Neuronal stem cell (in vitro differentiated cells): ENCODE measurements at places on chromosomes 6 and 20.

- H3K4me3 ChIP-seq: no peak overlapping the region
- no peak overlapping the region for H3K27ac ChIP-seq
- H3K36me3 ChIP-seq: no peaks in the 10 kb centered on the region
- H3K4me1 ChIP-seq: peaks cover 3% of the 10 kb centered on the region
These were observed 3.7 kb upstream of the CARMIL1 start for GRCh38 chr6:25275436-25275835.

DNA sequence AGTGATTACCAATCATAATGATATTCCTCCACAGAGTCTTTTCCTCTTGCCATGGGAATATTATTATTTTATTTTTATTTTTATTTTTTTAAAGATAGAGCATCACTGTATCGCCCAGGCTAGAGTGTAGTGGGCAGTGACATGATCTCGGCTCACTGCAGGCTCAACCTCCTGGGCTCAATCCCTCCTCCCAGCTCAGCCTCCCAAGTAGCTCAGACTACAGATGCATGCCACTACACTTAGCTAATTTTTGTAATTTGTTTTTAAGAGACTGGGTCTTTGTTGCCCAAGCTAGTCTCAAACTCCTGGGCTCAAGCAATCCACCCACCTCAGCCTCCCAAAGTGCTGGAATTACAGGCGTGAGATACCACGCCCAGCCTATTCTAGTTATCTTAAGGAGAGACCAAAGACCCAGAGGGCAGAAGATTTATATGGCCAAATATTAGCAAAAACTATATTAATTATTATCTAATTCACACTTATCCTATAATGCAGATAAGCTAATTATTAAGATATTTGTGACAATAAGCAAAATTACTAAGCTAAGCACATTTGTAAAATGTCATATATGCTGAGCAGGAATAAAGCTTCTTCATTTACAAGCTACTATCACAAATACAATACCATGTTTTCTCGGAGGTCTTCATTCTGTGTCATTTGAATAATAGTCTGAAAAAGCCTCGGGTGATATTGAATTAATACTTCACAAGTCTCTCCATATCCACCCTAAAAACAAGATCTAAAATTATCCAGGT is 63.5 kb downstream of the HACE1 start:
- no peak overlapping the region for H3K4me3 ChIP-seq
- no peaks in the 10 kb centered on the region for H3K4me1 ChIP-seq
- DNase-seq: no peak

GRCh38 chr6:1231941-1232340 is 80.0 kb upstream of the FOXQ1 start:
- H3K36me3 ChIP-seq: no peaks in the 10 kb centered on the region
- no peaks in the 10 kb centered on the region for H3K4me1 ChIP-seq
- no peaks in the 10 kb centered on the region for H3K27me3 ChIP-seq
- no peak overlapping the region for H3K4me3 ChIP-seq

DNA sequence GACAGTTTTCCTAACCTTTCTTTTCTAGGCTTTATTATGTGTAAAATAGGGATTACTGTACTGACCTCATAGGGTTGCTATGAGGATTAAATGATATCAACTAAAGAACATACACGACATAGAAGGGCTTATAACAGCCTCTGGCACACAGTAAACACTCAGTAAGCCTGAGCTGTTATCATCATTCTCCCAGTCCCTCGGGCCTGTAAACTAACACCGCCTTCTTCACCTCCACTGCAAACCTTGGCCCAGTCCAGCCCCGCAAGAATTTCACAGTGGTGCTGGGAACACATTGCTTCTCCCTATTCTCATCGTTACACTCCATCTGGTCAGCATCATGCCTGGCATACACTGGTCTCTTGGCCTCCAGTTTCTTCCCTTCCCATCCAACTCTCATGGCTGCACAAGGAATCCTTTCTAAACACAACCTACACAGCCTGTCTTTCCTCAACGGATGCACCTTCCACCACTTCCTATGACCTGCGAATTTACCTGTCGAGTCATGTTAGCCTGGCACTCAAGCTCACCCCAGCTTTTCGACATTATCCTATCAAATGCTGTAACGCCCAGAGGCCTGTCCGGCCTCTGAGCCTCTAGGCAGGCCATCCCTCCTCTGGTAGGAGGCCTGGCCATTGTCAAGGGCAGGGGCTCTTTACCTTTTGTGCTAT is 92.1 kb downstream of the FYN start:
- peaks cover 10% of the 10 kb centered on the region for H3K4me1 ChIP-seq
- H3K27ac ChIP-seq: peak overlapping the region; percentile 21
- no peak overlapping the region for H3K4me3 ChIP-seq

DNA sequence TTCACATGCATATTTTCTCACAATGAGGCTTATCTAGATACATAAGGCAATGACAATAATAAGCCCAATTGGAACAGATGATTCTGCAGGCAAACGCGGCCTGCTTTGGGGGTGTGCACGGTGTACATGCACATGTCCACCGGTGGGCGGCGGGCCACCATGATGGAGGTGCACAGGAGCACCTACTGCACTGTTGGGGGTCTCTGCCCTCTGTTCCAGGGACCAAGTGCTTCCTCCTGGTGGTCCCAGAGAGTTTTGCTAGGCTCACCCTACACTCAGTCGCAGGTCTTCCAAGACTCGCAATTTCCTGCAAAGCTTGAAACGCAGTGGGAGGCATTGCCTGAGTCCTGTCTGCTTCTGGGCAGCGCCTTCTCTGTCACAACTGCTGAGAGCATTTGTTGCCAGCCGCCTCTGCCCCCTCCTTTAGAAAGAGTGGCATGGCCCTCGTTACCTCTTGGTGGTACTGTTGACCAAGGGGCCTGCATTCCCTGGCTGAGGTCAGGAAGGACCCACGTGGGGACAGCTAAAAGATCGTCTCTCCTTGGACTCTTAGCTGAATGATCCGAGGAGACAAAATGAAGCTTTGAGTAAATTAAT is 135.3 kb downstream of the ERMARD start:
- no peaks in the 10 kb centered on the region for H3K27me3 ChIP-seq
- no peak for DNase-seq
- H3K4me3 ChIP-seq: no peak overlapping the region
- no peaks in the 10 kb centered on the region for H3K36me3 ChIP-seq
- H3K4me1 ChIP-seq: peaks cover 1% of the 10 kb centered on the region

- no peaks in the 10 kb centered on the region for H3K27me3 ChIP-seq
- H3K4me3 ChIP-seq: no peak overlapping the region
- peaks cover 3% of the 10 kb centered on the region for H3K4me1 ChIP-seq
- H3K36me3 ChIP-seq: peaks cover 2% of the 10 kb centered on the region
- H3K27ac ChIP-seq: no peak overlapping the region
These were observed 4.2 kb downstream of the HACE1 start for GRCh38 chr6:104855507-104855906.

GRCh38 chr6:105691081-105691480 is 288.2 kb upstream of the PREP start:
- no peak overlapping the region for H3K4me3 ChIP-seq
- DNase-seq: no peak
- no peaks in the 10 kb centered on the region for H3K36me3 ChIP-seq
- H3K4me1 ChIP-seq: no peaks in the 10 kb centered on the region
- no peak overlapping the region for H3K27ac ChIP-seq

DNA sequence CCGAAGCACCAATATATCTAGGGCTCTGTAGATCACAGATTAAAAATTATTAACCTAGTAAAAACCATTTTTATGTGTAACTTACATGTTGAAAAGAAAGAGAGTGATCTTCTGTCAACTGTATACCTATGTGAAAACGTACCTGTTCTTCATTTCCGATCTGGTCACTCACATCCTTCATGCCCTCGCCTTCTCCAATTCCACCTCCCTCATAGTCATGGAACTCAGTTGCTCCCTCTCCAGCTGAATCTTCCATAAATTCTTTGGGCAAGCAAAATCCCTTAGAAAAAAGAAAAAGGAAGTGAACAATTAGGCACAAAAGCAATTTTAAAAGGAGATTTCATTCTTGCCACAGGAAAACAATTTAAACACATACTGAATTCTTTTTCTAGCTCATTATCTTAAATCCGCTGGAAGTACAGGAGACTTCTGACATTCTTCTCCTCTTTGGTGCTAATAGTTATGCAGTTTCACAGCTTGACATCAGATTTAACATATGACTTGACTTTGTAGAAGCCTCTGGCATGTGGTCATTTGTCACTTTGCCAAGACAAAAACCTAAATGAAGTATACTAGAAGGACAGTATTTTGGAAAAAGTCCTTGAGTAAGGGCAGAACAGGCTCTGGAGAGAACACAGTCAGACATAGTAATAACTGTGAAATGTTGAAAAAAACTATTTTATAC is 29.5 kb upstream of the LYRM2 start:
- H3K27me3 ChIP-seq: no peaks in the 10 kb centered on the region
- peaks cover 20% of the 10 kb centered on the region for H3K36me3 ChIP-seq
- H3K4me3 ChIP-seq: no peak overlapping the region
- no peak overlapping the region for H3K27ac ChIP-seq

- H3K36me3 ChIP-seq: no peaks in the 10 kb centered on the region
- no peak overlapping the region for H3K4me3 ChIP-seq
- H3K4me1 ChIP-seq: no peaks in the 10 kb centered on the region
- no peaks in the 10 kb centered on the region for H3K27me3 ChIP-seq
- DNase-seq: no peak
These were observed 32.0 kb upstream of the HMGA1 start for GRCh38 chr6:34204693-34205092.

DNA sequence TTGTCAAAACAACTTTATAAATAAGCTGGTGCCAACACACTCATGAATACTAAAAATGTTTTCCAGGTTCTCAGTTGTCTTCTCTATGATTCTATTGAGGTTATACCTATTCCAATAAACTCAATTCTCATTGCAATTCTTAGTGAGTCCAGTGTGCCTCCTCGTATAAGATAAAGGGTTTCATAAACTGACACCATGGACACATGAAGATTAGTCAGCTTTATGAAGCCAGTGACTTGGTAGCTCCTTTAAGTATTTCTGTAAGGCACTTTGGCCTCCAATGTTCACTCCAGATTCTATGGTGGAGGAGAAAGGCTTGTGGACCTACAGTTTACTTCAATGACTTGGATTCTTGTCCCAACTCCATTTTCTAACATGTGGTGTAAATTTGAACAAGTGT is 521.3 kb upstream of the JARID2 start:
- no peaks in the 10 kb centered on the region for H3K36me3 ChIP-seq
- peaks cover 16% of the 10 kb centered on the region for H3K4me1 ChIP-seq
- no peak overlapping the region for H3K27ac ChIP-seq
- H3K4me3 ChIP-seq: no peak overlapping the region
- no peak for DNase-seq
- no peaks in the 10 kb centered on the region for H3K27me3 ChIP-seq

DNA sequence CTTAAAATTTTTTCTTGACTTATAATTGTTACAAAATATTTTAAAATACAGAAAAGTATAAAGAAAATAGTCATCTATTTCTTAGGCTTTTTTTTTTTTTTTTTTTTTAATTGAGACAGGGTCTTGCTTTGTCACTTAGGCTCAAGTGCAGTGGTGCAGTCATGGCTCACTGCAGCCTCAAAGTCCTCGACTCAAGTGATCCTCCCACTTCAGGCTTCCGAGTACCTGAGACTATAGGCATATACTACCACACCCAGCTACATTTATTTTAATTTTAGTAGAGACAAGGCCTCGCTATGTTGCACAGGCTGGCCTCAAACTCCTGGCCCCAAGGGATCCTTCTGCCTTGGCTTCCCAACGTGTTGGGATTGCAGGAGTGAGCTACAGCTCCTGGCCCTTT is 5.3 kb upstream of the ACAT2 start:
- peaks cover 25% of the 10 kb centered on the region for H3K36me3 ChIP-seq
- no peak overlapping the region for H3K27ac ChIP-seq

- no peak for DNase-seq
- no peak overlapping the region for H3K4me3 ChIP-seq
- peak overlapping the region; percentile 25 for H3K27ac ChIP-seq
- no peaks in the 10 kb centered on the region for H3K27me3 ChIP-seq
- peaks cover 75% of the 10 kb centered on the region for H3K36me3 ChIP-seq
These were observed 84.9 kb downstream of the ASCC3 start for GRCh38 chr6:100796049-100796823.

- H3K4me1 ChIP-seq: peaks cover 12% of the 10 kb centered on the region
- no peaks in the 10 kb centered on the region for H3K27me3 ChIP-seq
- DNase-seq: peak; percentile 26
These were observed 41.7 kb upstream of the ZNF831 start for GRCh38 chr20:59121714-59122565.

DNA sequence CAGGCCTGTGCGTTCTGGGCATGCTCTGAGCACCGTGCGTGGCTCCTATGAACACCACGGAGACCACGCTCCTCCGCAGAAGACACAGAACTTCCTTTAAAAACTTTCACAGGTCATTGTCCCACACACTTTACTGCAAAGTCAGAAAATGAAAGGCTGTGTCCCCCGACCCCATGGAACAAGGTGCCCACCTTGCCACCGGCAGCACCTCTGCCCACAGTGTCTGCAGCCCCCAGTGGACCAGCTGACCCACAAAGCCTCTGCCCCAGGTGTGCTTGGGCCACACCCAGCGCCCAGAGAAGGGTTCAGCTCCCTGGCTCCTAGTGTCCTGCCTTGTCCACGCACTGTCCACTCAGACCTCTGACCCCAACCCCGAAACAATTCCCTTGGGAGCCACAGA is 8.7 kb downstream of the TAF4 start:
- no peak for DNase-seq
- H3K4me1 ChIP-seq: no peaks in the 10 kb centered on the region
- no peak overlapping the region for H3K27ac ChIP-seq

GRCh38 chr6:43313813-43314212 is 5.2 kb upstream of the CRIP3 start:
- H3K27ac ChIP-seq: no peak overlapping the region
- H3K4me3 ChIP-seq: no peak overlapping the region
- H3K27me3 ChIP-seq: peaks cover 2% of the 10 kb centered on the region
- no peak for DNase-seq
- no peaks in the 10 kb centered on the region for H3K4me1 ChIP-seq

- H3K36me3 ChIP-seq: peaks cover 41% of the 10 kb centered on the region
- DNase-seq: no peak
- H3K4me3 ChIP-seq: no peak overlapping the region
- no peaks in the 10 kb centered on the region for H3K27me3 ChIP-seq
- H3K4me1 ChIP-seq: peaks cover 13% of the 10 kb centered on the region
- H3K27ac ChIP-seq: no peak overlapping the region
These were observed 58.0 kb downstream of the GNAS start for GRCh38 chr20:58910473-58910872.

DNA sequence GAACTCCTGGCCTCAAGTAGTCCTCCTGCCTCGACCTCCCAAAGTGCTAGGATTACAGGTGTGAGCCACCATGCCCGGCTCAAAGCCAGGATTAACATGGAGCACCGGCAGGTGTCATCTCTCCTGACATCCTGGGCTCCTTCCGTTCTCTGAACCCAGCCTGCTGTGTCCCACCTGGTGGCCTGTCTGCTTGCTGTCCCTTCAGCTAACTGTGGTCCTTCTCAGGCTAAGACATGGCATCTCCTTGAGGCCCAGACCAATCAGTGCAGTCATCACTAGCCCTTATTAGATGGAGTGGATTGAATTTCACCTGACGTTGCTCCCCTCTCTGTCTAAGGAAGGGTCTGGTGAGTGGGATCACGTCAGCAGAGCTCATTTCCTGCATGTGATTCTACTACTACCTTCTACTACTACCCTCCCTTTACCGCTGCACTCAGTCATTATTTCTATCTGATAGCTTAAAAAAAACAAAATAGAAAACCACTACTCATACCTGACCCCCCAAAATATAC is 28.0 kb upstream of the SYNJ2 start:
- no peaks in the 10 kb centered on the region for H3K27me3 ChIP-seq
- H3K4me3 ChIP-seq: no peak overlapping the region
- no peaks in the 10 kb centered on the region for H3K36me3 ChIP-seq
- no peak overlapping the region for H3K27ac ChIP-seq
- DNase-seq: no peak
